ENCODE measurements at places on chromosomes 13 and 19. TPM values are rescaled to one million over a fixed set of nuclear protein-coding genes. Genes with fewer than 3 reads are reported as not detected.
A peak's percentile ranks its signal among the peaks of the same experiment; 100 is the strongest.

DNA sequence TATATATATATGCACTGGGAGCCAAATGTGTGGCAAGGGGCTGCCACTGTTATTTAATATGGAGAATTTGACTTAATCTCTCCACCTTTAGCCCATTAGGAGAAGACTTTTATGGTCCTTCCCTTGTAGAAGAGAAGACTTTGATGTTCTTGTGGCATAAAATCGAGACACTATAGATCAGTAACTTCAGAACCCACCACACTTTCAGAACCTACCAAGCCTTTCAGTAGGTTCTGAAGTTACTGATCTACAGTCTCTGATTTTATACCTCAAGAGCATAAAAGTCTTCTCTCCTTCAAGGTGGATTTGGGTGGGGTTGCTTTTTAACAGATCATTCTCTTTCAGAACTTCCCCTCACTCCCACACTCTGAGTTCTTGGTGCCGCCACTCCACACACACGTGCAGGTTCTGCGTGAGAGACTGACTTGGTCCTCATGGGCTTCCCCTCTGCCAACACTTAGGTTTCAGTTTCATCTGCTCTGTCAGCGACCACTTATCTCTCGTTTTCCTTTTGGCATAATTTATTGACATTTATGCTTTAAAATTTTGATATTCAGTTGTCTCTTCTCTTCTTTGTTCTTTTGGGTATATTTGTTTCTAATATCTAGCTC lies 213.4 kb upstream of the PCDH17 start:
- DNase-seq: no peak

DNA sequence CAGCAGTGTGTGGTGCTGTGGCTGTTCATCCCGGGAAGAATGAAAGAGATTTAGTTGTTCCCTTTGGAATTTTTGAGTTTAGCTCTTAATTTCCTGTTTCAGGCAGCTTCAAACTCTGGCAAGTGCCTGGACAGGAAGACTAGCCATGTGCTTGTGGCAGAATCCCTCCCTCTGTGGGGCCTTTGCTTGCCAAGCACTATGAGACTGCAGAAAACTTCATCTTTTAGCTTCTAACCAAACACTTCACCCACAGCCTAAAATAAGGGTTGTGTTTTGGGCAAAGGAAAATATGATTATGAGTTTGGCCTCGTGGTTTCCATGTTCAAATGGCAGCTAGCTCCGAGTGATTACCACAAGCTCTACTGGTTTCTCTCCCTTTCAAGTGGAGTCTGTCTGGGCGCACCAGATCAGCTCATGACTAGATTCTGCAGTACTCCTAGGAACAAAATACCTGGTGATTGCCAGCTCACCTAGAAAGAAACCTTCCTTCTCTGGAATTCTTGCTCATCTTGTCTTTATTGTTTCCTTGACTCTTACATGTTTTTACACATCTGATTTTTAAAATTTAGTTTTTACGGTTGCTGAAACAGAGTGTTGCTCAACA lies 707.5 kb downstream of the SLITRK6 start:
- no peak for DNase-seq

- peak; percentile 43 for DNase-seq
These were observed 24.8 kb downstream of the UPF1 start for GRCh38 chr19:18856385-18857126.

GRCh38 chr13:44972956-44973581 lies 16.2 kb downstream of the NUFIP1 start:
- no peak for DNase-seq

GRCh38 chr13:50529154-50529882 lies 314.2 kb downstream of the DLEU7 start:
- peak; percentile 94 for DNase-seq

GRCh38 chr13:112892426-112893206 lies 76.4 kb upstream of the MCF2L start:
- DNase-seq: peak; percentile 35

GRCh38 chr13:39257642-39258041 lies 219.4 kb downstream of the NHLRC3 start:
- no peak for DNase-seq

DNA sequence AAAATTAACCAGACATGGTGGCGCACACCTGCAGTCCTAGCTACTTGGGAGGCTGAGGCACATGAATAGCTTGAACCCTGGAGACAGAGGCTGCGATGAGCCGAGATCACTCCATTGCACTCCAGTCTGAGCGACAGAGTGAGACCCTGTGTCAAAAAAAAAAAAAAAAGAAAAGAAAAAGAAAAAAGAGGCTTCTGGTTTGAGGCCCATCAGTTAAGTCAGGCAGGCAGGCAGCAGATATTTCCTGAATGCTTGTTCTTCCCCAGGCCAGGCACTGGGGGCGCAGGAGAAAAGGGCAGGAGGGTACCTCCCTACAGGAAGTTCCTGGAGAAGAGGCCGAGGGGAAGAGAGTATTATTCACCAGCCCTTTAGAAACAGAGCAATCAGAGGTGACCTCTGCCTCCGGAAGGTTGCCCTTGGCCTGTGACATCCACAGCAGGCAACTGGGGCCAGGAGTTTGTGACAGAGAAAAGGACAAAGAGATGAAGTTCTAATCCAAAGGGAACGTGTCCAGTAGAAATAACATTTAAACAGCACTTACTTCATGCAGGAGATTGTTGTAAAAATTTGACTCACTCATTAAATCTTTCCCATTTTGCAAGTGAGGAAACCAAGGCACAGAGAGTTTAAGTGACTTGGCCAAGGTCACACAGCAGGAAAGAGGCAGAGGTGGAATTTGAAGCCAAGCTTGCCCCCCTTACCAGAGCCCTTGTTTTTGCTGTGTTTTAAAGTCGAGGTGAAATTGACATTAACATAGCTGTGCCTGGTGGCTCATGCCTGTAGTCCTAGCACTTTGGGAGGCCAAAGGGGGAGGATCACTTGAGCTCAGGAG lies 4.3 kb upstream of the RLN3 start:
- DNase-seq: no peak

- DNase-seq: peak; percentile 79
These were observed 13.5 kb downstream of the DPF1 start for GRCh38 chr19:38210458-38210987.

GRCh38 chr13:42066542-42066941 lies 18.1 kb downstream of the DGKH start:
- no peak for DNase-seq

DNA sequence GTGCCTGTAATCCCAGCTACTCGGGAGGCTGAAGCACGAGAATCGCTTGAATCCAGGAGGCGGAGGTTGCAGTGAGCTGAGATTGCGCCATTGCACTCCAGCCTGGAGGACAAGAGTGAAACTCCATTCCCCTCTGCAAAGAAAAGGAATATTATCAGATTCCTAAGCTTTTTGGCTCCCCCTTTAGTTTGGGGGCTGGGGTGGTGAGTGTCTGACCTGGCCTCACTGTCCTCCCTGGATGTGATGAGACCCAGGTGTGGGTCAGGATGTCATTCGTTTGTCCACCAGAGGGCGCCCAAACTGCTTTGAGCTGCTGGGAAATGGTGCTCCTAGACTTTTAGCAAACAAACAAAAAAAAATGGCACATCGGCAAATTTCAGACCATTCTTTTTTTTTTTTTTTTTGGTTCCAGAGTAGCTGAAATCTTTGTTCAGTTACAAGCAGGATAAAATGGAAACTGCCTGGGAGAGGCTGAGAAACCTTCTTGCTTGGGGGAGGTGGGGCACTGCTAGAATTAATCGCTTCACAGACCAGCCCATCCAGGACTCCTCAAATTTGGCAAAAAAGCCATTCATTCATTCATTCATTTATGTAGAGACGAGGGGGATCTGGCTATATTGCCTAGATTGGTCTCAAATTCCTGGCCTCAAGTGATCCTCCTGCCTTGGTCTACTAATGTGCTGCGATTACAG lies 29.4 kb downstream of the SPC24 start:
- DNase-seq: peak; percentile 78

DNA sequence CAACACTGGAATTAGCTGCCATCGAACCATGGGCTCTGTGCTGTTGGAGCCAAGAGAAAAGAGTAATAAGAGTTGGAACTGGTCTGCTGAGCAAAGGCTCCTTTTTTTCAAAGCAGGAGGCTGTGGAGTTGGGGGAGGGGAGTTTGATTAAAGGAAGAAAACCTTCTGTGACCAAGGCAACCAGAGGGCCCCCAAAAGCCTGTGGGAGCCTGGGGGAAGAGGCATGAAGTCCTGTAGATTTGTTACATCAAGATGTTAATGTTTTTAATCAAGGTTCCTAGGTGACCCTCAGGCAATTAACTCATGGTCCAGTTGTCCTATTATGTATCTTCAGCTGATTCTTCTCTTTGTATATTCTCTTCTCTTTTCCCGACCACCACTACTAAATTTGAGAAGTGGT lies 403.9 kb downstream of the NDFIP2 start:
- DNase-seq: no peak

DNA sequence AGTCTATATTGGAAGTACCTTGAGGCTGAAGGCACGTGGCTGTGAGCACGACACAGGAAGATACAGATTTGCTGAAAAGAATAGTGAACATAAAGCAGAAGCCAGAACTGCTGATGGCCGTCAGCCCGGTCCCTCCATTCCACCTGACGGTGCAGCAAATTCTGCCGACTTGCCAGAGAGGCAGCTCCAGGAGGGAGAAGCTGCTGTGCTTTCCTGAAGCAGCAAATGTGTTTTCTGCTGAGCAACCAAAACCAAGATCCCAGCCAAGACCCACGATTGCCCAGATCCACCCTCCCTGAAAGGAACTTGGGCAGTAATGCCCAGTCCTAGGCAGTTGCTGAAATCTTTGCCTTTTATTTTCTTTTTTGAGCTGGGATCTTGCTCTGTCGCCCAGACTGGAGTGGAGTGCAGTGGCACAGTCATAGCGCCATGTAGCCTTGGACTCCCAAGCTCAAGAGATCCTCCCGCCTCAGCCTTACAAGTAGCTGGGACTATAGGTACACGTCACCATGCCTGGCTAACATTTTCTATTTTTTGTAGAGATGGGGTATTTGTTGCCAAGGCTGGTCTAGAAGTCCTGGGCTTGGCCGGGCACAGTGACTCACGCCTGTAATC lies 7.0 kb upstream of the RCN3 start:
- no peak for DNase-seq

GRCh38 chr19:58385313-58385890 lies 1.7 kb upstream of the RPS5 start:
- peak; percentile 53 for DNase-seq

DNA sequence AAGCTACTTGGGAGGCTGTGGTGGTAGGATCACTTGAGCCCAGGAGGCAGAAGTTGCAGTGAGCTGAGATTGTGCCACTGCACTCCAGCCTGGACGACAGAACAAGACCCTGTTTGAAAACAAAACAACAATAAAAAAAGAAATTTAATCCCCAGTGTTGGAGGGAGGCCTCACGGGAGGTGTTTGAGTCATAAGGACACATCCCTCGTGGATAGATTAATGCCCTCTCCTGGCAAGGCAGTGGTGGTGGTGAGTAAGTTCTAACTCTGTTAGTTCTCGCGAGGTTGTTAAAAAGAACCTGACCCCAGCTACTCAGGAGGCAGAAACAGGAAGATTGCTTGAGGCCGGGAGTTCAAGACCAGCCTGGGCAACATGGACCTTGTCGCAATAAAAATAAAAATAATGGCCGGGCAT lies 27.6 kb upstream of the SIN3B start:
- DNase-seq: no peak

GRCh38 chr19:7932276-7932929 lies 6.5 kb upstream of the CTXN1 start:
- peak; percentile 59 for DNase-seq

DNA sequence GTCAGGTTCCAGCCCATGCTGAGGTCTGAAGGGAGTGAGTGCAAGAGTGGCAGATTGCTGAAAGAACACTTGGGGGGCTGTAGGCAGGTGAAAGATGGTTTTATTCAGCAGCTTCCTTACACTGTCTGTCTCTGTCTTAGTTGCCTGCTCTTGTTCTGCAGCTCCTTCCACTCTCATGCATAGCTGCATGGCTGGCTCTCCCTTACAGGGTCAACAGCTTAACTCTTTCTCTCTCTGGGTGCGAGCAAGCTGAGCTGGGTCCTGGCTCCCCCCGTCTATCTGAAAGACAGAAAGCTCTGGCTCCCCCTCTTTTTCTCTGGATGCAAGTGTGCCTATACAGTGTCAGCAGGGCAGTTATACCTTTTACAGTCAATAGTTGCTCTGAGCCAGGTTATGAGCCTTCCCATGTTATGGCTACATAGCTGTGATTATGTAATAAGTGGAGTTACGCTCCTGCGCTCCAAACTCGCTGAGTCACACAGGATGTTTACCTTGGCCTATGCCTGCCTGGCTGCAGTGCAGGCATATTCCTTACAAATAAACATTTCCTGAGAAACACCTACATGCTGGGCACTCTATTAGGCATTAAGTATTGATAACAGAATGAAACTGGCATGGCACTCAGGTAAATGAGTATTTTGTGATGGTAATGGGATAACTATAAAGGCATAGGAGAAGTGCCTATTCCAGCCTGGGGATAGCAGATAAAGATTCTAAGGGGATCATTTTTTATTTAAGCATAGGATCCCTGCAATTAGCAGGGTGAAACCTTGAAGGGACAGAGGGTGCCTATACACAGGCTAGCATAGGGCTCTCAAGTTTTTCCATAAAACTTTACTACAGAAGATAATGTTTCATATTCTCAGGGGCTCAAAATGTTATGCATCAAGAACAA lies 826.9 kb upstream of the PCDH9 start:
- no peak for DNase-seq

- DNase-seq: no peak
These were observed 28.1 kb downstream of the ATP4B start for GRCh38 chr13:113629866-113630265.

DNA sequence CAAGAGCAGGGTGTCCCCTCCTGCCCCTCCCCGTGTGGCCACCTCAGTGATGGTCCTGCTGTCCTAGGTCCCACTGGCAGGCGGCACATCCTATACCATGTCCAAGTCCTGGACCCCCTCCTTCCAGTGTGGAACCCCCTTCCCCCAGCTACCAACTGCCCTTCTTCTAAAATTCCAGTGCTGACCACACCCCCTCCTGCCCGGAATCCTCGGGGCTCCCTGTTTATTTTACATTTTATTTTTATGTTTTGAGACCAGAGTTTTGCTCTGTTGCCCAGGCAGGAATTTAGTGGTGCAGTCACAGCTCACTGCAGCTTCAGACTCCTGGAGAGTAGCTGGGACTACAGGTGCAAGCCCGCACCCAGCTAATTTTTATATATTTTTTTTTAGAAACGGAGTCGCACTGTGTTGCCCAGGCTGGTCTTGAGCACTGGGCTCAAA lies 945 bp upstream of the CPAMD8 start:
- no peak for DNase-seq

- DNase-seq: no peak
These were observed 38.3 kb downstream of the SOX1 start for GRCh38 chr13:112105244-112105681.

- no peak for DNase-seq
These were observed 9.8 kb upstream of the USPL1 start for GRCh38 chr13:30607908-30608307.

GRCh38 chr13:23432626-23433025 lies 876 bp downstream of the SACS start:
- no peak for DNase-seq

Gene CYP2A7
- total RNA-seq: not detected

Gene TMEM150B
- total RNA-seq: 1.2 TPM

Gene MICU2
- 60.7 TPM for total RNA-seq

Gene KCNJ14
- total RNA-seq: 0.19 TPM

Gene CRX
- total RNA-seq: not detected

Gene MAP4K1
- 3.1 TPM for total RNA-seq

Gene ZNF823
- total RNA-seq: 4.2 TPM

Gene TIMM44
- 111 TPM for total RNA-seq

Gene SLC25A41
- 0.16 TPM for total RNA-seq
